Esophagus muscularis mucosa (tissue), 4 donors: ENCODE measurements at places on chromosomes 11 and 22. TPM values are rescaled to one million over a fixed set of nuclear protein-coding genes. Genes with fewer than 3 reads are reported as not detected.
A peak's percentile ranks its signal among the peaks of the same experiment; 100 is the strongest.

DNA sequence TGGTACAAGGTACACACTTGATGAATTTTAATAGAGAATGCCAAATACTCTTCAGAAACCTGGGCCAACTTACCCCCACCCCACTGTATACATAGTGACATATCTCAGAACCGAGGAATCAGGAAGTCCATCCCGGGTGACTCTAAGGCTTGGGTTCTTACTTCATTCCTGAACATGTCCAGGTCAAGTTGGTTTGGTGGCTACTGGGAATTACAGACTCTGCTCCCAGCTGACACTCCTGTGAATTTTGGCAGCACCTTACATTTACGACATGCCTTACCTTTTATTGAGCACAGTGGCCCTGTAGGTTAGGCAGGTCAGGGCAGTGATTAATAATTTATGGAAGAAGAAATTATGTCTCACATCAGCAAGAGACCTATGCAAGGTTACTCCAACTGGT, 70.1 kb upstream of the LDLRAD3 start:
- H3K27ac ChIP-seq: no peak overlapping the region
- no peaks in the 10 kb centered on the region for H3K27me3 ChIP-seq

DNA sequence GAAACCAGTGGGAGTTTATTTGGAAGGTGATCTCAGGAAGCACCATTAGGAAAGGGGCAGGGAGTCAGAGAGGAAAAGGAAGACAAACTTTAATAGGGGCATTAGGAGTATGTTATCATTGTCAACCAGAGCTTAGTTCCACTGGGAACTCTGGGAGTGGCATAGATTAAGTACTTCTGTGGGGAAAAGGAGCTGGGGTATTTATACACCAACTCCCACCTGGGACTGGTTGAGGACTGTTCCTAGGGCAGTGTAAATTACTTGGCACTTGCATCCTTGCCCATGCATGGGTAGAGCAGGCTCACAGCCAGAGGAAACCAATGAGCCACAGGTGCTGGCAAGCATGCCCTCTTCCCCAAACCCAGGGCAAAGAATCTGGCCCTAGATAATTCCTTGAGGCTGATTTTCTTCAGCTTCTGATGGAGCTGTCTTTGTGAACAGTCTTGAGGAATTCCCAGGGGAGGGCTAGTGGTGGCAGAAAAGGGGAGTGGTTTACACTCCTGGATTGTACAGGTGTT, 541.2 kb downstream of the MIAT start:
- H3K4me3 ChIP-seq: no peak overlapping the region
- no peaks in the 10 kb centered on the region for H3K36me3 ChIP-seq
- H3K4me1 ChIP-seq: peaks cover 41% of the 10 kb centered on the region
- DNase-seq: no peak
- no peaks in the 10 kb centered on the region for H3K27me3 ChIP-seq

- H3K4me3 ChIP-seq: no peak overlapping the region
- no peaks in the 10 kb centered on the region for H3K27me3 ChIP-seq
- no peak overlapping the region for H3K27ac ChIP-seq
- H3K4me1 ChIP-seq: peaks cover 6% of the 10 kb centered on the region
- DNase-seq: no peak
Measured at GRCh38 chr11:108880510-108880909, 215.6 kb downstream of the DDX10 start.

DNA sequence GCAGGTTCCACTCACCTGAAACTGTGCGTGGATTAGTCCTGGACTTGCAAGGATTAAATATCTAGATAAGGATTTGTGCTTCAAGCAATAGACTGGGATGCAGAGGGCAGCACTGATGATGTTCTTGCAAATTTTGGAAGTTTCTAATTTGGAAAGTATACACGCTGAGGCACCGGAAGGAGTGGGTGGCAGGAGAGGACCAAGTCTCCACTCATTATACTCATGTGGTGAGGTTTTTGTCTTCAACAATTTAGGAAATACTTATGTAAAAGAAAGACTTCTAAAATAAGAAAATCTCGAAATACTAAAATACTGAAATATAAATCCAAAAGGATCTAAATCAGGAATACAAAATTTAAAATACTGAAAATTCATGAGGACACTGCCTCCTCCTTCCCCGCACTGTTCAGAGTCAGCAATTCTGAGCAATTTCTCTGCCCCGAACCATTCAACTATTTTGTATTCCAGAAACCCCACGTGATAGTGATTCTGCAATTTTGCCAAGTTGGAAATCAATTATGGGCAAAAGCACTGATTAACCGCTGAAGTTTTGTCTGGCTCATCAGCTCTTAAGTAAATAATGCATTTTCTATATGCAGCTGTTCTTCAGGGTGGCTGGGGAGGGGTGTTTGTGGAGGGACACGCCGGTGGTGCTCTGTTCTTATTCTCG, 47.0 kb upstream of the CLMP start:
- H3K27me3 ChIP-seq: no peaks in the 10 kb centered on the region
- no peak overlapping the region for H3K4me3 ChIP-seq
- H3K4me1 ChIP-seq: peaks cover 29% of the 10 kb centered on the region
- DNase-seq: no peak
- no peak overlapping the region for H3K27ac ChIP-seq

- H3K27me3 ChIP-seq: no peaks in the 10 kb centered on the region
- no peak for DNase-seq
Measured at GRCh38 chr22:31192513-31192912, 19.6 kb upstream of the LIMK2 start.

DNA sequence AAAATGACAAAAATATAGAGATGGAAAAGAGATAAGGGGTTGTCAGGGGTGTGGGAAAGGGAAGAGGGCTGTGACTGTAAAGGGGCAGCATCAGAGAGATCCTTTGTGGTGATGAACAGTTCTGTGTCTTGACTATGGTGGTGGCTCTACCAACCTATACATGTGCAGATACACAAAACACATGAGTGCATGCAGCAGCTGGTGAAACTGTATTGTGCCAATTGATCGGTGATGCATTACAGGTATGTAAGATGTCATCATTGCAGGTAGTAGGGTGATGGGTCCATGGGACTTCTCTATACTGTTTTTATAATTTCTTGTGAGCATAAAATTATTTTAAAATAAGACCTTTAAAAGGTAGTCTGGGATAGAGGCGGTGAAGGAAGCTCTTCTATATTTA, 24.1 kb upstream of the ZDHHC13 start:
- H3K27ac ChIP-seq: no peak overlapping the region
- no peaks in the 10 kb centered on the region for H3K4me1 ChIP-seq
- DNase-seq: no peak
- no peaks in the 10 kb centered on the region for H3K27me3 ChIP-seq
- no peak overlapping the region for H3K4me3 ChIP-seq
- no peaks in the 10 kb centered on the region for H3K36me3 ChIP-seq

DNA sequence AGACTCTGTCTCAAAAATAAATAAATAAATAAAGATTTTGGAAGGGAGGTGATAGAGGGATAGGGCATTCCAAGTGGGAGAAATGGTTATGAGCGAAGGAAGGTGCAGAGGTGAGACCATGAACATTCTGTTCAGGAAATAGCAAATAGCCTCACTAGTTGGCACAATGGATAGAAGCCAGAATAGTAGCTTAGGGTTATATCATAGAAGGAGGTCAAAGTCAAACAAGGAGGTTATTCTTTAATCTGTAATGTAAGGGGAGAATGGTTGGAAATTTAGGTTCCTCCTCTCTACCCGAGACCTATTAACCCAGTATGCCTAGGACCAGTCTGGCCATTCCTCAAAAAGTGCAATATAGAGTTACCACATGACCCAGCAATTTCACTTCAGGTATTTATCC, 275.8 kb downstream of the MN1 start:
- H3K4me3 ChIP-seq: no peak overlapping the region
- no peak overlapping the region for H3K27ac ChIP-seq
- DNase-seq: no peak
- no peaks in the 10 kb centered on the region for H3K27me3 ChIP-seq

DNA sequence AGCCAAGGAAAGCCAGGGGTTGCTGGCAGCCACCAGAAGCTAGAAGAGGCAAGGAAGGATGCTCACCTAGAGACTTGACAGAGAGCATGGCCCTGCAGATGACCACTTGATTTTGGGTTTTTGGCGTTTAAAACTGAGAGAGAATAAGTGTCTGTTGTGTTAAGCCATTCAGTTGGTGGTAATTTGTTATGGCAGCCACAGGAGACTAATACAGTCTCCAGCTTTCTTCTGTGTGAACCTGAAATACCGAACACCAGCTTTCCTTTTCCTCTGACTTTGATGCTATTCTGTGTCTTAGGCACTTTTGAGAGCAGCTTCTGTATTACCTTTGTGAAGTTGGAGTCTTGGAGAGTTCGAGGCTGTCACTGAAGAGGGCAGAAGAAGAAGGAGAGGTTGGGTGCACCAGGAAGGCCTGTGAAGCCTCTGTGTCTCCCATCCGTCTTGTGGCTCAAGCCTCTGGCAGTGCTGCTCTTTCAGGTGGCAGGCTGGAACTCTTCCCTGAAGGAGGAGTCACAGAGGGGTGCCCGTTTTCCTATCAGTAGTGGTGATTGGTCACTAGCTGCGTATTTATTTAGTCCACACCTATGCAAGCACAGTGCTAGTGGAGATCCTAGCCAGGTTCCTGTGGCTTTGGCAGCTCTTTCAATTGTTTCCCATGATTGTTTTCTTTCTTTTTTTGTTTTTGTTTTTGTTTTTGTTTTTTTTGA, 2.5 kb downstream of the TBC1D22A start:
- H3K36me3 ChIP-seq: no peaks in the 10 kb centered on the region
- H3K4me1 ChIP-seq: peaks cover 69% of the 10 kb centered on the region
- H3K27me3 ChIP-seq: no peaks in the 10 kb centered on the region
- no peak overlapping the region for H3K4me3 ChIP-seq
- no peak for DNase-seq

DNA sequence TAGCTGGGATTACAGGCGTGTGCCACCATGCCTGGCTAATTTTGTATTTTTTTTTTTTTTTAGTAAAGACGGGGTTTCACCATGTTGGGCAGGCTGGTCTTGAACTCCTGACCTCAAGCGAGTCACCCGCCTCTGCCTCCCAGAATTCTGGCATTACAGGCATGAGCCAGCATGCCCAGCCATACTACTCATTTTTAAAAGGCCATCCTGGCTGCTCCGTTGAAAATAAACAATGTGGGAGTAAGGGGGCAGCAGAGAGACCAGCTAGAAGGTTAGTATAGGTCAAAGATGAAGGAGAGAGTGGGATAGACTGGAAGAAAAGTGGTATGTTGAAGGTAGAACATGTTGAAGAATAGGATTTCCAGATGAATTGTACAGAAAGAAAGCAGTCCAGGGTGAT, 17.6 kb upstream of the LIN7C start:
- H3K4me1 ChIP-seq: no peaks in the 10 kb centered on the region
- no peaks in the 10 kb centered on the region for H3K27me3 ChIP-seq
- DNase-seq: no peak

GRCh38 chr22:36194971-36195370, 6.6 kb downstream of the APOL4 start:
- no peak for DNase-seq
- H3K4me1 ChIP-seq: peaks cover 26% of the 10 kb centered on the region
- H3K4me3 ChIP-seq: no peak overlapping the region

DNA sequence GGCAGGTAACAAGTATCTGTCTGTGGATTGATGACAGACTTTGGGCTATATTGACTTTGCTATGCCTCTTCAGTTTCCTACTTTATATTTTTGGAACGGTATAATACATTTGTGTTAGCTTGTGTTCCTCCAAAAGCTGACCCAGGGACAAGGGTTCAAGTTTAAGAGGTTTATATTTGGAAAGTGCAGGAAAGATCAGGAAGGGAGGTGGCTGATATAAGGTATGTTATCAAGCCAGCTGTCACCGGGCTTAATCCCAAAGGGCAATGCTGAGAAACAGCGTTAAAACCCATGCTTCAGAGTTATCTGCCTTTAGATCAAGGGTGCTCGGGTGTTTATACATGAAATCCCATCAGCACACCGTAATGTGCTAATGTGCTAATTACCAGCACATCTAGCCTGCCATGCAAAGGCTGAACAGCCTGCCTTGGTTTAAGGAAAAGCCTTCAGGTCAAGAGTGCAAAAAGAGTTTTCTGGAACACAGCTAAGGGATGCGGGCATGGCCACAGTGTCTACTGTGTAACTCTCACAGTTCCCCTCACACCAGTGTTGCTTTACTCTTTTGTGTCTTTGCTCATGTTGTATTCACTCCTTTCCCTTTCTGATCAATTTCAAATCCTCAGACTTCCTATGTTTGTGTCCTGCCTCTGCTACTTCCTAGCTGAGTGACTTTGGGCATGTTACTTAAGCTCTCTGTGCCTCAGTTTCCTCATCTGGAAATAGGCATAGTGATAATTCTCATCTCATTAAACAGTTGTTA, 77.5 kb downstream of the BDNF start:
- H3K4me3 ChIP-seq: no peak overlapping the region
- DNase-seq: no peak
- no peak overlapping the region for H3K27ac ChIP-seq
- H3K4me1 ChIP-seq: peaks cover 9% of the 10 kb centered on the region

DNA sequence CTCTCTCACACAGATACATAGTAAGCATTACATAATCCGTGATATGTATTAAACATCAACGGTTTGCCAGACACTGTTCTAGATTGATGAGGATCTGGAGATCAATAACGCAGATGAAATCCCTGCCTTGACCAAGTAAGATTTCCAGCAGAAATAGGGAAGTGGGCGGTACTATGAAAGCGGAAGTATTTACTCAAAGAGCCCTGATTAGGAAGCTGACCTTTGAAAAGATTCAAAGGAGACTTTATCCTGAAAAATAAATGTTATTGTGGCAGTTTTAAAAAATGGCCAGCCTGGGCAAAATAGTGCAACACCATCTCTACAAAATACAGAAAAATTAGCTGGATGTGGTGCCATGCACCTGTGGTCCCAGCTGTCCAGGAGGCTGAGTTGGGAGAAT, 26.8 kb downstream of the GAB2 start:
- H3K27ac ChIP-seq: no peak overlapping the region
- DNase-seq: no peak
- H3K4me3 ChIP-seq: no peak overlapping the region
- peaks cover 9% of the 10 kb centered on the region for H3K4me1 ChIP-seq
- no peaks in the 10 kb centered on the region for H3K36me3 ChIP-seq

DNA sequence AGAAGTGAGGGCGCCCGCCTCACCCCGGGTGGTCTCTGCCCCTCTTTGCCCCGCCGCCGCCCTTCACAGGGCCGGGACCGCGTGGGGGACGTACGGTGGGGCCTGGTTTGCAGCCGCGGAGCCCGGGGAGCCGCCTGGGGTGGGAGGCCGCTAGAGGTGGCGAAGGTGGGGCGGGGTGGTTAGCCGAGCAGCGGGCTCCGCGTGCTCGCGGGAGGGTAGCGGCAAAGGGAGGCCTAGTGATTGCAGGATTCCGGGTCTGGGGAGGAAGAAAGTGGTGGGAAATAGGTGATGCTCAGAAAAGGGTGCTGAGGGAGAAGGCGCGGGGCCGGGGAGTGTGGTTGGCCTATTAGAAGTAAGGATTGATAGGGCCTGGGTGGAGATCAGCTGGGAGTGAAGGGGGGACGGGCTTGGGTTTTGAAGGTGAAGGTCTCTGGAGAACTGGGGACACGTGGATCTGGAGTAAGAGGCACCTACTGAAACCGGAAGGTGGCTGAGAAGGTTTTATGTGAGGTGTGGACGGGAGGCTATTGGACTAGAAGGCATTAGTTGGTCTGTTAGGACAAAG, 571 bp downstream of the FAR1 start:
- H3K27ac ChIP-seq: peak overlapping the region; percentile 89
- H3K36me3 ChIP-seq: no peaks in the 10 kb centered on the region
- peaks cover 27% of the 10 kb centered on the region for H3K4me1 ChIP-seq

The EP300 gene
- 66.4 TPM for total RNA-seq

The P2RY6 gene
- total RNA-seq: 2.3 TPM

The C22orf23 gene
- total RNA-seq: not detected
